Activated T-cell treated with anti-CD3 and anti-CD28 coated beads for 48 hours (primary cell): ENCODE measurements at places on chromosomes 16 and 17.
A peak's percentile ranks its signal among the peaks of the same experiment; 100 is the strongest.

- DNase-seq = no peak
These were observed 17.9 kb upstream of the FOXF1 start for GRCh38 chr16:86492267-86492960.

DNA sequence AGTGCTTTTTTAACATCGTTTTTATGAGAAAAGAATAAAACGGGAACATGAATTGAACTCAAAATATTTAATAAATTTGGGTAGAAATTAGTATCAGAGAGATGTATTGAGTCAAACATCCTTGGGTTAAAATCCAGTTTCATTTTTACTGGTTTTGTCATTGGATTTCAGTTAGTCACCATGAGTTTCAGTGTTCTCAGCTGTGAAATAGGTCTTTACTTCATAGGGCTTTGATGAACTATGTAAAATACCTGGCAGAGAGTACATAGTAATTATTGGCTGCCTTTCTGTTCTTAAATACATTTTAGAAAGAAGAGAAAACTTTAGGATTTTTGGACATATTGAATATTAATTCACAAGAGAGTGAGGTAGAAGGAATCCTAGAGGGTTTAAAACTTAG lies 105.8 kb downstream of the TANC2 start:
- no peak for DNase-seq

DNA sequence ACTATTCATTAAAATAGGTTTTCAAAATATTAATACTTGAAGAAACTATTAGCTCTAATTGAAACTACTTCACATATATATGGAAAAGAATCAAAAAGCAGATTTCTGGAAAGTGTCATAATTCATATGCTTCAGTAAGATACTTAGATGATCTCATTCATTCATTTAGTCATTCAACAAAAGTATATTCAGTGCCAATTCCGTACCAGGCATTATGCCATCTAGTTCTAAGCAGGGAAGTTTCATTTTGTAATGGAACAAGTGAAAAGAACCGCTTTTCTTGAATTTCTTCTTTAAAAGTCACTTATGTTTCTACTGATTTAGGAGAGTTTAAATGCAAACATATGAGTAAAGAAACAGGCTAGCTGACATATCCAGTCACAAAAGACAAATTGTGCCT lies 118.3 kb upstream of the FAM20A start:
- no peak for DNase-seq

GRCh38 chr16:9124444-9124843 lies 33.0 kb downstream of the HAPSTR1 start:
- no peak for DNase-seq

DNA sequence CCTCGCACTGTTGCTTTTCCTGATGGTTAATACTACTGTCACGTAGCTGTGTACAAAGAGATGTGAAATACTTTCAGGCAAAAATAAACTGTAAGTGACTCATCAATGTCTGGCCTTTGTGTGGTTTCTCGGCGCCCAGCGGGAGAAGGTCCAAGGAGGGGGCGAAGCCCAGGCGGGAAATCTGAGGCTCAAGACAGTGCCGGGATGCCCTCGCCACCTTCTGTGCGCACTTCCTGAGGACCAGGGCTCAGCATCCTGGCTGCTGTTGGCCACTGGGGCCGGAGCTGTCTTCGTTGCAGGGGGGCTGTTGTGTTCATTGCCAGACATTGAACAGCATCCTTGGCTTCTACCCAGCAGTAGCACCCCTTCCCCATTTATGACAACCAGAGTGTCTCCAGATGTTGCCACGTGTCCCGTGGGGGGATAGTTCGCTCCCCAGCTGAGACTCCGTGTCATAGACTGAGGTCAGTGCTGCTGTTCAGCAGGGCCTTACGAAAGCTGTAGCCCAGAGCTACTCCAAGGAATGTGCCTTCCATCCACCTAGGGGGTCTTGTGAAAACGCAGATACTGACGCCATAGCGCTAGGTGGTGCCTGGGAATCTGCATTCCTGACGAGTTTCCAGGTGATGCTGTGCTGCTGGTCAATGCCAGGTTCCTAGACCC lies 67.3 kb upstream of the PLCG2 start:
- DNase-seq = no peak

GRCh38 chr17:64736804-64737492 lies 74.8 kb upstream of the SMURF2 start:
- DNase-seq = no peak

GRCh38 chr16:13335879-13336278 lies 434.5 kb downstream of the SHISA9 start:
- no peak for DNase-seq

GRCh38 chr17:40151414-40151963 lies 11.2 kb downstream of the CASC3 start:
- DNase-seq = no peak

DNA sequence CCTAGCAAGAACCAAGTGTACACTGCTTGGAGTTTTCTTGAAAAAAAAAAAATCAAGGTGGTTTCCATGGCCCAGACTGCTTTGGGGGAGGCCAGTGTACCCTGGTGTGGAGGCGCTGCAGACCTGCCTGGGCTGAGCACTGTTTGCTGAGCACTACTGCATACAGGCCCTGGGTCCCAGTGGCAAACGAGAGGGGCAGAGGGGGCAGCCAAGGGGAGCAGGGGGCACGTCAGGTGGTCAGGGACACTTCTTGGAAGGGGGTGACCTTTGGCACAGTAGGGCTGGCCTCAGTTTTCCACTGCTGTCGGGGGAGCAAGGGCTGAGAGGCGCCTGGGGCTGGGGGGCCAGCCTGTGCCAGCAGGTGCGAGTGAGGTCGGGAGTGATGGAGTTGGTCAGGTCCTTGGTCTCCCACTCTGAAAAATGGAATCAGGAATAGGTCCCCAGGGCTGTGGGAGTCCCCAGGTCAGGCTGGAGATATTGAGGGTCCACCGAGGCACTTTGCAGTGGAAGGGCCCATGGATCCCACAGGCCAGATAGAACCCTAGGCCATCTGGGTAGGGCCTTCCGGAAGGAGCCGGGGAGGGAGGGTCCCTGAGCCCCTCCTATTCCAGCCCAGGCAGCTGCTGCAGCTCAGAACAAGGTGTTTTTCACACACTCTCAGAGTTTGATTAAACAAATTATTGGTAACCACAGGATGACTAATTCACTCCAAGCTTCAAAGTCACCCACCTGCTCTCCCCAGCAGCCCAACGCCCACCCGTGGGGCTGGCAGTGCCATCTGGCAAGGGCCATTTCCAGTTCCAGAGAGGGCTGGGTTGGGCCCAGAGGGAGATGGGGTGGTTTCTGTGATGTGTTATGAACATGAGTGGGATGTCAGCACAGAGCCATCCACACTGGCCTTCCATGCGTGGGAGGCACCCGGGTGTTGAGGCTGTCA lies 3.5 kb downstream of the ZFPM1 start:
- peak; percentile 60 for DNase-seq

- DNase-seq = no peak
These were observed 25.6 kb downstream of the IL21R start for GRCh38 chr16:27427538-27427937.

GRCh38 chr17:45091778-45092425 lies 30.8 kb downstream of the NMT1 start:
- DNase-seq = no peak

GRCh38 chr16:75251280-75252048 lies at the start of gene BCAR1:
Gene BCAR1 (minus strand): TSS chr16:75251624. CDS start chr16:75251482, 142 bp downstream.
- peak; percentile 32 for DNase-seq

- DNase-seq = no peak
These were observed 30.2 kb downstream of the BRD7 start for GRCh38 chr16:50338371-50339231.

DNA sequence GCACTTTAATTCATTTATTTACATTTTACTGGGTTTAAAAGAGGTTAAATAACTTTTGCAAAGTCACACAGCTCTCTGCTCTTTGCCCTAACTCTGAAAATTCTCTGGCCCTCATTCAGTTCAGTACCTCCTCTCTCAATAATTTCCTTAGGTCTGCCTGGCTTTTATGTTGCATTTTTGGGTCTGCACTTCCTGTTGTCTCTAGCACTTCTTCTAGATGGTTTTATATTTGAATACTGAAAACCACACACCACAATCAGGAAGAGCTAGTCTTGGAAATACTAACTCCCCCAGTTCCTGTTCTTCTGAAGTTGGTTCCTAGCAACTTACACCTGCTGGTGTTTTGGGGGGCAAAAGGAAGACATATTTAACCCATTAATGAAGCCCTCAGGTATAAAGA lies 577.9 kb downstream of the HS3ST4 start:
- DNase-seq = no peak

DNA sequence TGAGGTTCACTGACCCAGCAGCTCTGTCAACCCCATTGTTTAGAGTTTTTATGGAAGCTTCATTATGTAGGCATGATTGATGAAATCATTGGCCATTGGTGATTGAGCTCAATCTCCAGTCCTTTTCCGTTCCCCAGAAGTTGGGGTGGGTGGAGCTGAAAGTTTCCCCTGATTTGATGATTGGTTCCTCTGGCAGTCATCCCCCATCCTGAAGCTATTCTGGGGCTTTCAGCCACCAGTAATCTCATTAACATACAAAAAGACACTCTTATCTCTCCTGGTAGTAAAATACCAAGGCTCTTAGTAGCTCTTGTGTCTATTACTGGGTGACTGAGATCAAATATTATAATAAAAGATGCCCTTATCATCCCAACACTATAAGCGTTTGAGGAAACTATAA lies 67.1 kb downstream of the TANC2 start:
- no peak for DNase-seq

GRCh38 chr17:34763728-34764665 lies 184.6 kb downstream of the TMEM132E start:
- no peak for DNase-seq

DNA sequence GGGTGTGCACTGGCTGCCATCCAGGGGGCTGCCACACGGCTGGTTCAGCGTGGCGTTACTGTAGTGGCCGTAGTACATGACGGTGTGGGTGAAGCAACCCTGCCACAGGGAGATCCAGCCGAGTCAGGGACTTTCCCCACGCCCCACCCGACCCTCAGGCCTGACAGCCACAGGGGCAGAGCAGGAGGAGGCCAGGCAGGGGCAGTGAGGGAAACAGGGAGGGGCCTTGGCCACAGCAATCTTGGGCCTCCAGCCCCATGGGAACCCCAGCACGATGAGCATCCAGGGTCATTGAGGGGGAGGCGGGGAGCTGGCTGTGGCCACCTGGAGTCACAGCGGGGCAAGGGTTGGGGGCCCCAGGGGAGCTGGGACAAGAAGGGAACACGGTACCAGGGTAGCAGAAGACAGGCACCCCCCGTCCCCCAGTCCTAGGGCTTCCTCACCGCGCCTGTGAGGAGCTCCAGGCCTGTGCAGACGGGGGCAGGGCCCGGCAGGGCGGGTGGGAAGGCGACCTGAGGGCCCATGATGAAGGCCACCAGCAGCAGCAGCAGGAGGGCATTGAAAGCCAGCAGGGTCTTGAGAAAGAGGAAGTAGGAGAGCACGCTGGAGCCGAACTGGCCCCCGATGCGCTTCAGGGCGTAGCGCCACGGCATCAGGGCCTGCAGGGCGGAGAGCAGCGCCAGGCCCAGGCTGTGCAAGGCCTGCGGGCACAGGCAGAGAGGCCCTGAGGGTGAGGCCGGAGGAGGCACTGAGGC lies 4.3 kb downstream of the TMC6 start:
- no peak for DNase-seq

DNA sequence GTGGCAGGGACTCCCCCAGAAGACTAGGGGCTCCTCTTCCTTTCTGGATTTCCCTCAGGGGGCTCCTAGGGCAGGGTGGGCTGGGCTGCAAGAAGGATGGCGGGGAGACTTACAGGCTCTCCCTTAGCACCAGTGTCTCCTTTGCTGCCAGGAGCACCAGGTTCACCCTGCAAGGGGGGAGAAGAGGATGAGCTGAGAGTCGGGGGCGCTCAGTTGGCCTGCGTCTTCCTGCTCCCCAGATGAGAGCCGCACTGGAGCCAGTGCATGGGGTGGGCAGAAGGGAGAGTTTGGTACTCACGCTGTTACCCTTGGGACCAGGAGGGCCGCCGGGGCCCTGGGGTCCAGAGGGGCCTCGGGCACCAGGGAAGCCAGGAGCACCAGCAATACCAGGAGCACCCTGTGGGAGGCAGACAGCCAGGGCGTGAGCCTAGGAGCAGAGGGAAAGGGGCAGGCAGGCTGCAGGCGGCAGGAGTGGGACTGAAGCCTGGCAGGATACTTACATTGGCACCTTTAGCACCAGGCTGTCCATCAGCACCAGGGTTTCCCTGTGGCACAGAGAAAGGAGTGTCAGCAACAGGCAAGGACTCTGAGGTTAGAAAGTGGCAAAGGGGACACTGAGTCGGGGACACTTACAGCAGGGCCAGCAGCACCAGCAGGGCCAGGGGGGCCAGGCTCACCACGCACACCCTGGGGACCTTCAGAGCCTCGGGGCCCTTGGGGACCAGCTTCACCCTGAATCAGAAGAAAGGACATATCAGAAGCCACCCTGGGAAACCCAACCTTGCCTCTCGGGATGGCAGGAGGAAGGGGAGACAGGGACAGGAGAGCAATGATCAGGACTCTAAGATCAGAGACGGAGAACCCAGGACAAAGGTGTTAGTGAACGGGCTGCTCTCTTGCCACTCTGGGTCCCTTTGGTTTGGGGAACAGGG lies 6.2 kb downstream of the COL1A1 start:
- no peak for DNase-seq

DNA sequence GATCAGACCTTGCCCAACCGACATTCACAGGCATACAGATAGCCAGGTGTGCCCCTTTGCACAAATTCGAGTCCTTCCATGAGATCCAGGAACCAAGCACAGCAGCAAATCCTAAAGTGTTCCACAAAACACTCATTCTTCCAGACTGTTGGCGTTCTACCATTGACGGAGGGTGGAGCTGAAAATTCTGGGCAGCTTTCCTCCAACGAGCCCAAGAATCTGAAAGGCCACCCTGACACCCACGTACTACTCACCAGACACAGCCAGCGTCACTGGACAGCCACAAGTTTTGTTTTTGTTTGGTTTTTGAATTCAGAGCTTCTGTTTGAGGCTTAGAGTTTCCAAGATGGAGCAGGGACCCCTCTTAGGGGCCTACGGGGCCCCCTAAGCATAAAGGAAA lies 83.8 kb downstream of the PMP22 start:
- no peak for DNase-seq

DNA sequence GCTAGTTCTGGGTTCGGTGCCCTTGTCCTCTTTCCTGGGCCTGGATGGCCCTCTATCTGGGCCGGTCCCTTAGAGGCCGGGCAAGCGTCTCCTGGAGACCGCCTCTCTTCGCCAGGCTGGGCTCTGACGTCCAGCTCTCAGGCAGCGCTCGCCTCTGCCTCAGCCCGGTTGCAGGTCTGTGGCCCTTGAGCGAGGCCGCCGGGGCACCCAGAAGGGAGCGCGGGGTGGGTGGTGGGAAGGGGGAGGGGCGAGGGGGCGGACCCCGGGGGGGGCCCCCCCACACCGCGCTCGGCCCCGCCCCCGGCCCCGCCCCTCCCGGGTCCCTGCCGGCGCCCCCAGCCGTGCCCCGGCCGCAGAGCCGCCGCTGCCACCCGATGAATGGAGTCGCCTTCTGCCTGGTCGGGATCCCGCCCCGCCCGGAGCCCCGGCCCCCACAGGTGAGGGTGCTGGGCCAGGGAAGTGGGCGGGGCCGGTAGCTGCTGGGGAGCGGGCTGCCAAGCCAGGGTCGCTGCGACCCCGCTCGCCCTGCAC lies at the start of gene ARHGAP23:
TSS of gene ARHGAP23 (plus strand) at position 353 of the 531 bp plus-strand sequence. CDS start at position 375, 22 bp downstream.
- no peak for DNase-seq
